ENCODE measurements at places on chromosomes 11 and 22. TPM values are rescaled to one million over a fixed set of nuclear protein-coding genes. Genes with fewer than 3 reads are reported as not detected.

Gene ST13
- total RNA-seq = 104 TPM

Gene ENTHD1
- total RNA-seq = not detected

Gene DDX25
- not detected for total RNA-seq

Gene TMPRSS13
- not detected for total RNA-seq

Gene CST6
- 0.20 TPM for total RNA-seq

Gene MFNG
- 0.24 TPM for total RNA-seq

Gene NRXN2
- 15.9 TPM for total RNA-seq

Gene JRKL
- total RNA-seq = 7.9 TPM

Gene CYP2D6
- not detected for total RNA-seq

Gene CRYBB3
- not detected for total RNA-seq

Gene CRYBA4
- not detected for total RNA-seq

Gene SREBF2
- total RNA-seq = 49.5 TPM
